Naive thymus-derived CD4-positive, alpha-beta T cell (primary cell): ENCODE measurements at places on chromosomes 11 and 22.

- no peak for DNase-seq
Observed at GRCh38 chr11:64196626-64197025, 9.9 kb upstream of the FERMT3 start.

DNA sequence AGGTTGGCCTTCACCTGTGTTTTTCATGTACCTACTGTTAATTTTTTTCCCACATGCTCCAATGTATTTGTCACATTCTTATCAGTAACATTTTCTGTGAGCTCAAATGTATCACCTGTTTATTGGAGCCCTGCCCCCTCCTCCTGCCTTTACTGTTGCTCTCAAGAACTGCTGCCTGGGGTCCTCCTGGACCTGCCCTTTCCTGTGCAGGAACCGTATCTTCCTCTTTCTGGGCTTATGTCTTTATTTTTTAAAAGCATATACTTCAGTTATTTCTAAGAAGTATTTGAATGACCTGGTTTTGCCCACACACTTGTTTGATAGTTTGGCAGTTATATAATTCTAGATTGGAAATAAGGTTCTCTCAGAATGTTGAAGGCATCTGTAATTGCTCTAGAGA, 5.9 kb downstream of the FAM118B start:
- no peak for DNase-seq

DNA sequence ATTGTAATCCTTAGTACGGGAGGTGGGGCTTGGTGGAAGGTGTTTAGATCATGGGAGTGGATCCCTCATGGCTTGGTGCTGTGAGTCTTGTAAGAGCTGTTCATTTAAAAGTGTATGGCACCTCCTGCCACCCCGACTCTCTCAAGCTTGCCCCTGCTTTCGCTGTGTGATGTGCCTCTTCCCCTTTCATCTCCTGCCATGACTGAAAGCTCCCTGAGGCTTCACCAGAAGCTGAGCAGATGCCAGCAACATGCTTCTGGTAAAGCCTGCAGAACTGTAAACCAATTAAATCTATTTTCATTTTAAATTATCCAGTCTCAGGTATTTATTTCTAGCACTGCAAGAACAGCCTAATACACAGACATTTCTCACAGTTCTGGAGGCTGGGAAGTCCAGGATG, 40.8 kb downstream of the GAB2 start:
- no peak for DNase-seq

- no peak for DNase-seq
Observed at GRCh38 chr11:92357841-92358240, 133.2 kb downstream of the FAT3 start.

- no peak for DNase-seq
Observed at GRCh38 chr11:91538065-91538464, 686.6 kb upstream of the FAT3 start.

GRCh38 chr11:115887316-115887715, 383.1 kb upstream of the CADM1 start:
- DNase-seq, result no peak

DNA sequence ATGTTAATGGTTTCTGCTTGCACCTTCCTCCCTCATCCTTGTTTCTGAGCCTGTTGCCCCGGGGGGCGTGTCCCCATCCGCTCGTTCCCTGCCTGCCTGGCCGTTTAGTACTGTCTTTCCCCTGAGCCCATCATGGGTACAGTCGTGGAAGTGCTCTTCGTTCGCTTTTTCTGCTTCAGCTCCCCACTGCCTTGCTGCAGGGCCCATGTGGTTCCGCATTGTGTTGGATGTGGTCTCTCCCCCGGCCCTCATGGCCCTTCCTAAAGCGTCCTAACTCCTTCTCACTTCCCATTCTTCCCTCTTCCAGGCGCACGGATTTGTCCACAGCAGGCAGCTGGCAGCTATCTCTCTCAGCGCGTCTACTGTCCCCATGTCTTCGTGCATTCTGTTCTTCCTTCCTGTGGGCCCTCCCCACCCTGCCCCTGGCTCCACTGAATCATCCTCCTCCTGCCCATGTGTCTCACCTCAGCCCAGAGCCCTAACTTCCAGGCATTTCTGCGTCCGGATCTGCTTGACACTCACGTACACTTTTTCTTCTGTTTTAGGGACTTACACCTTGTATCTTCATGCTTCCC, 98.1 kb downstream of the ZBTB16 start:
- DNase-seq, result no peak
